ENCODE measurements at places on chromosomes 13 and 19. TPM values are rescaled to one million over a fixed set of nuclear protein-coding genes. Genes with fewer than 3 reads are reported as not detected.

Gene CPAMD8
- 0.34 TPM for polyA plus RNA-seq

Gene KLK6
- polyA plus RNA-seq, result 1.8 TPM

DNA sequence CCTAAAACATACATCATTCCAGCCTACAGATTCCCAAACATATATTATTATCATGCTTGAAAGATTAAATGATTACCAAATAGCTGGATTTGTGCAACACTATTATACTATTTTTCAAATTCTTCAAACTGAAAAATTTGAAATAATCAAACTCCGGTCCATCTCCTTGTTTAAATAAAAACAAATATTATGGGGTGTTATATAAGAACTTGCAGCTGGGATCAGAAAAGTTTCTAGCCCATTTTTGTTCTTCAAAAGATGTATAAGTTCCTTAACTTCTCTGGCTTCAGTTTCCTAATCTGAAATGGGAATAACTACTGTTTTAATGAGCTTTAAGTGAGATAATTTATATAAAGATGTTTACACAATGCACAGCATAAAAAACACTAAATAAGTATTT, 422.9 kb downstream of the PCDH9 start:
- DNase-seq, result no peak

GRCh38 chr13:89923736-89924135, 1423.8 kb upstream of the MIR17HG start:
- DNase-seq, result no peak

GRCh38 chr13:21703846-21704245, 33.0 kb downstream of the FGF9 start:
- no peak for DNase-seq

- DNase-seq, result no peak
Measured at GRCh38 chr19:45716359-45717130, 14.2 kb downstream of the FBXO46 start.
